Ascending aorta (tissue), 2 donors: ENCODE measurements at places on chromosomes 5 and 9. TPM values are rescaled to one million over a fixed set of nuclear protein-coding genes. Genes with fewer than 3 reads are reported as not detected.

Gene IGFBPL1
- 4.8 TPM for total RNA-seq

Gene PCDHB14
- total RNA-seq: 10.6 TPM

Gene STK32A
- 6.2 TPM for total RNA-seq

Gene CKMT2
- 0.43 TPM for total RNA-seq

Gene OGN
- 156 TPM for total RNA-seq

Gene IRGM
- not detected for total RNA-seq

Gene FOXD4
- total RNA-seq: not detected

Gene NUTM2F
- total RNA-seq: not detected

Gene OTP
- not detected for total RNA-seq

Gene ARID3C
- not detected for total RNA-seq

Gene ADAMTS2
- 51.0 TPM for total RNA-seq

Gene PDE8B
- 28.1 TPM for total RNA-seq

Gene SPRY4
- 111 TPM for total RNA-seq

Gene STPG3
- not detected for total RNA-seq

Gene GRXCR2
- total RNA-seq: not detected

Gene KIAA0825
- 2.4 TPM for total RNA-seq

Gene PLPP7
- total RNA-seq: 15.8 TPM

Gene MARCOL
- not detected for total RNA-seq

Gene MCC
- total RNA-seq: 67.9 TPM

Gene COL27A1
- 9.3 TPM for total RNA-seq

Gene PRDM9
- not detected for total RNA-seq

Gene SLIT3
- 128 TPM for total RNA-seq

Gene HMHB1
- not detected for total RNA-seq

Gene BRINP1
- not detected for total RNA-seq

Gene ADAMTS16
- 1.6 TPM for total RNA-seq

Gene NPDC1
- total RNA-seq: 579 TPM

Gene IFNA2
- total RNA-seq: not detected

Gene MOB3B
- total RNA-seq: 2.4 TPM

Gene MORN5
- not detected for total RNA-seq

Gene ARHGEF37
- total RNA-seq: 13.4 TPM

Gene PCDHA1
- total RNA-seq: not detected

Gene OBP2A
- total RNA-seq: not detected

Gene HAVCR1
- total RNA-seq: not detected

Gene IL3
- not detected for total RNA-seq

Gene CATSPER3
- total RNA-seq: not detected

Gene GABBR2
- total RNA-seq: not detected

Gene TTC33
- total RNA-seq: 7.0 TPM
